GM23248 (cell line): ENCODE measurements at places on chromosomes 2 and 18. TPM values are rescaled to one million over a fixed set of nuclear protein-coding genes. Genes with fewer than 3 reads are reported as not detected.

ARHGEF33 gene
- 0.52 and 0.75 TPM in 2 replicates for polyA plus RNA-seq

NEU2 gene
- polyA plus RNA-seq, result not detected in 2 replicates

KCNJ3 gene
- polyA plus RNA-seq, result not detected in 2 replicates

ANTXR1 gene
- 187 and 191 TPM in 2 replicates for polyA plus RNA-seq

GRCh38 chr2:42653039-42653438, 84.6 kb downstream of the MTA3 start:
- H3K36me3 ChIP-seq, result no peaks in the 10 kb centered on the region
- no peak overlapping the region for H3K27ac ChIP-seq
- H3K4me1 ChIP-seq, result no peaks in the 10 kb centered on the region

GRCh38 chr2:208195531-208195930, 5.7 kb upstream of the C2orf80 start:
- H3K36me3 ChIP-seq, result no peaks in the 10 kb centered on the region
- no peaks in the 10 kb centered on the region for H3K4me1 ChIP-seq
- H3K4me3 ChIP-seq, result no peak overlapping the region
- DNase-seq, result peak; percentile 35
- no peaks in the 10 kb centered on the region for H3K27me3 ChIP-seq

DNA sequence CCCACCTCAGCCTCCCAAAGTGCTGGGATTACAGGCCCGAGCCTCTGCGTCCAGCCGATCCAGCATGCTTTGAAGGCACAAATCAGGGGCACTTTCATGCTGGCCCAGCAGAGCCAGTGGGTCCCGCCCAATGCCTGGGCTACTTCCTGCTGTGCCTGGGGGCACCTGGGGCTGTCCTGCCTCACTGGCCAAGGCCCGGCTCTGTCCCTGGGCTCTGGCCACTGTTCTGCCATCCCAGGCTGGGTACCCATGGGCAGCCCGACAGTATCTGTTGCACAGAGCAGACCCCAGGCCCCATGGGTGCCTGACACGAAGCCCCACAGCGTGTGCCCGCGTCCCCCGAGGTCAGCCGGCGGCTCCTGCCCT, 6.8 kb upstream of the GAL3ST2 start:
- DNase-seq, result no peak
- no peak overlapping the region for H3K4me3 ChIP-seq
- no peaks in the 10 kb centered on the region for H3K27me3 ChIP-seq
- no peaks in the 10 kb centered on the region for H3K36me3 ChIP-seq

- H3K36me3 ChIP-seq, result no peaks in the 10 kb centered on the region
- H3K4me3 ChIP-seq, result no peak overlapping the region
- H3K27me3 ChIP-seq, result no peaks in the 10 kb centered on the region
- H3K4me1 ChIP-seq, result 0 out of 2 replicates have a peak, but pooled peaks cover 12% of the 10 kb centered on the region
- no peak overlapping the region for H3K27ac ChIP-seq
These were observed 56.9 kb downstream of the SMAD7 start for GRCh38 chr18:48893608-48894600.

DNA sequence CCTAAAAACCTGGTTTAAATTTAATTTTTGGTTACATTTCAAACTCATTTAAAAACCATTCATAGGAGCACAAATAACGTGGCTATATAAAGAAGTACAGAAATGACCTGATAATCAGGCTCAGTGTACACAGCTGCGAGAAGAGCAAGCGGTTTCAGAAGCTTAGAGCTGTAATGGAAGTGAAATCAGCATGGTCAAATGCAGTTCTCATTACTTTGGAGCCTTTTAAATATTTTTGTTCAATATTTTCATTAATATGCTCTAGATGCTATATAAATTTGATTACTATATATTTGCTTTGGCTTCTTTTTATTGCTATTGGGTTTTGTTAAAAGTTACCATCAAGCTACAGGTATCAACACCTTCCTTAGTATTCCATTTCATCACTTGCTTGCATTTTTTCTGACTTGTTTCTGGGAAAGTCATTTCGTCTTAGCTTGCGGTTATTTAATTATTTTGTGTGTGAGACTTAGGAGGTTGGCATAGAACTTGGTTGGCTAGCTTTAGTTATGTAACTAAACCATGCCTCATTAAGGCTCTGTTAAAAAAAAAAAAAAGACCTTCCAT, 58.7 kb downstream of the AFTPH start:
- H3K27ac ChIP-seq, result no peak overlapping the region
- no peaks in the 10 kb centered on the region for H3K27me3 ChIP-seq
- H3K36me3 ChIP-seq, result peaks cover 9% of the 10 kb centered on the region
- H3K4me1 ChIP-seq, result peaks cover 7% of the 10 kb centered on the region
- no peak for DNase-seq

DNA sequence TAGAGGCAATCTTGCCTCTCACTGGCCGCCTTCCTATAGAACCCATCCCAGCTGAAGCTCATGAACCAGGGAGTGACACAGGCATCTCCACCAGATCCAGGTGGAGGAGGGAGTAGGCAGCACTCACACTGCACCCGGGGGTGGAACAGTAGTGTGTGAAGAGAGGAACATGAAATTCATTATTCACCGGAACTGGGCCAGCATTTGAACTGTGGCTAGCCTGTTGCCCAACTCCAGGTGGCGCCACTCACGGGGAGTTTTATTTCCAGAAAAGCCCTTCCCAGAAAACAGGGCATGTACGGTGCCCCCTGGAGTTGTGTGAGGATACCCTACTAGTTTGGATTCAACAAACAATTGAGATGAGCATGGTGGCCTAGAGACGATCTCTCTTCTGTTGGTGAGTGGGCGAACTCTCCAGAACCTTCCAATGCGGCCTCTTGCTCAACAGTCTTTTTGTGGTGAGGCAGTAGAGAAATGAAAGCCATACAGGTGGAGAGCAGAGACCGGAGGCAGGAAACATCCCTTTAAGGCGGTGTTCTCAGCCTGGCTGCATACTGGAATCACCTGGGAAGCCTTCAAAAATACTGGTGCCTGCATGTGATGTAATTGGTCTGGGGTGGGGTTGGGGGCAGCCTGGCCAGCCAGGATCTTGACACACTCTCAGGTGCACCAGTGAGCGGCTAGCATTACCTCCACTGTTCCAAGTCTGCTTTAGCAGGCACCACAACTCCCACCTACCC, 73.5 kb upstream of the NEDD4L start:
- H3K36me3 ChIP-seq, result no peaks in the 10 kb centered on the region
- peak; percentile 12 for DNase-seq
- no peaks in the 10 kb centered on the region for H3K4me1 ChIP-seq
- peaks cover 15% of the 10 kb centered on the region for H3K27me3 ChIP-seq
- no peak overlapping the region for H3K4me3 ChIP-seq

DNA sequence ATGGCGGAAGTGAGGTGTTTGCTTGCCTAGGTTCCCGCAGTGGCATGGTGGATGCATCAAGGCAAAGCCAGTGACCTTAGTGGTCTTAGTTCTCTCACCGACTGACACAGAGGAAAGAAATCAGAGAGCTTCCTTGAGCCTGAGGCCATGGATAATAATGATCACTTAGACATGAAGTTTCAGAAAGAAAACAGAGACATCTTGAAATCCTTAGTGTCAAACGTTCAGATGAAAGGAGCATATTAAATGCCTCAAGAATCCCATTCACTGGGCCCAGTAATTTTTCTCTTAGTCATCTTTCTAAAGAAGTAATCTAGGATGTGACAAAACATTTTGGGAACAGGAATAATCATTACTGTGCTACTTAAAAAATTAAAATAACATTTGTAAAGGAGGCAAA, 35.2 kb downstream of the COPS8 start:
- no peaks in the 10 kb centered on the region for H3K27me3 ChIP-seq
- H3K4me3 ChIP-seq, result no peak overlapping the region
- peak; percentile 40 for DNase-seq
- H3K27ac ChIP-seq, result peak overlapping the region; percentile 27
- peaks cover 23% of the 10 kb centered on the region for H3K4me1 ChIP-seq

DNA sequence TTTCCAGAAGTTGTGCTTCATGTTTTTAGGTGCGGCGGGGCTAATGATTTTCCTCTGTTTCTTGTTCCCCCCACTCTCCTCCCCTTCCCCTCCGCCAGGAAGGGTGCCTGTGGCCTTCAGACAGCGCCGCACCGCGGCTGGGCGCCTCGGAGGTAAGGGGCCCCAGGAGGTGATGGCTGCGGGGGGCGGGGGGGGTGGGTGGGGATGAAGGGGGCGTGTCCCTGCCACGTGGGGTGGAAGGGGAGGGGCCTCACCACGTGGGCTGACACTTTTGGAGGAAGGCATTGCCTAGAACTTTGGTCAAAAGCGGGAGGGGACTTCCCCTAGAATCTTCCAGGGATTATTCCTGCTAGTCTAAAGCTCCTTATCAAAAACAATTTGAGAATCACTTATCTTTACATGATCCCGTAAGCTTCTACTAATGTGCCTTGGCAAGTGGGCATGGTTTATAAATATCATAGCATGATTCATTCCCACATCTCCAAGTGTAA, 83.1 kb downstream of the FAM210A start:
- no peaks in the 10 kb centered on the region for H3K27me3 ChIP-seq
- no peaks in the 10 kb centered on the region for H3K36me3 ChIP-seq
- H3K4me1 ChIP-seq, result no peaks in the 10 kb centered on the region
- H3K27ac ChIP-seq, result no peak overlapping the region
- DNase-seq, result no peak
- H3K4me3 ChIP-seq, result no peak overlapping the region

- H3K36me3 ChIP-seq, result no peaks in the 10 kb centered on the region
- DNase-seq, result no peak
- H3K4me1 ChIP-seq, result no peaks in the 10 kb centered on the region
- no peak overlapping the region for H3K4me3 ChIP-seq
- no peaks in the 10 kb centered on the region for H3K27me3 ChIP-seq
These were observed 72.4 kb downstream of the MYCN start for GRCh38 chr2:16012626-16013358.

DNA sequence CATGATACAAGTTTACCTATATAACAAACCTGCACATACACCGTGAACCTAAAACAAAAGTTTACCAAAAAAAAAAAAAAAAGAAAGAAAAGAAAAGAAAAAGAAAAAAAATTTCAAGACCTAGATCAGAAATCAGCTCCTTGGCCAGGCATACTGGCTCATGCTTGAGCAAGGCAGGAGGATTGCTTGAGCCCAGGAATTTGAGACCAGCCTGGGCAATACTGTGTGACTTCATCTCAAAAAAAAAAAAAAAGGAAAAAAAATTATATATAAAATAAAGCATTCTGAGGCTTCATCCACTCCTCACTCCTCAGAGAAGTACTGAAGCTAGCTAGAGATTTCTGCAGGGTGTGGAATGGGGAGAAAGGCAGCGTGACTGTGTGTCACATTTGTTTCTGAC, 11.8 kb upstream of the PROC start:
- DNase-seq, result peak; percentile 75
- peak overlapping the region; percentile 54 for H3K27ac ChIP-seq
- peaks cover 43% of the 10 kb centered on the region for H3K4me1 ChIP-seq
- H3K36me3 ChIP-seq, result no peaks in the 10 kb centered on the region
- H3K4me3 ChIP-seq, result no peak overlapping the region

DNA sequence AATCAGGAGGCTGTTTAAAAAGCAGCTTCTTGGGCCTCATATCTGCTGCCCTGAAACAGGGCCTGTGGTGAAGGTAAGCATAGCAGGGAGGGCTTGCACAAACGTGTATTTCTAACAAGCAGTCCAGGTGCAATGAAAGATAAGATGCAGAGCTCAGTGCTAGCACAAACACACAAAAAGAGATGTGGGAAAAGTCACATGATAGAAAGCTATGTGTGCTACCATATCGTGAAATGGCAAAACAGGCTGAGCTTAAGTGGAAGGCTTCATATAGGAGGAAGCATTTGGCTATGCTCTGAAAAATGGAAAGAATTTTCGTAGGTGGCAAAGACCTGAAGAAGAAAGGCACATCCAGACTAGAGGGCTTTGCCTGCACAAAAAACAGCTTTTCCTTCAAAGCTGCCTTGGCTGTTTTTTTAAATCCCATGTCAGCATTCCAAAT, 10.2 kb downstream of the RSAD2 start:
- no peak overlapping the region for H3K4me3 ChIP-seq
- DNase-seq, result no peak
- H3K4me1 ChIP-seq, result no peaks in the 10 kb centered on the region
- no peaks in the 10 kb centered on the region for H3K36me3 ChIP-seq
- H3K27me3 ChIP-seq, result 0 out of 2 replicates have a peak, but pooled peaks cover 12% of the 10 kb centered on the region
- H3K27ac ChIP-seq, result no peak overlapping the region

GRCh38 chr2:34578641-34579040, 979.5 kb upstream of the FAM98A start:
- no peak for DNase-seq
- H3K27me3 ChIP-seq, result no peaks in the 10 kb centered on the region
- no peak overlapping the region for H3K4me3 ChIP-seq
- no peak overlapping the region for H3K27ac ChIP-seq

- DNase-seq, result no peak
- H3K27me3 ChIP-seq, result no peaks in the 10 kb centered on the region
- H3K4me1 ChIP-seq, result peaks cover 25% of the 10 kb centered on the region
- H3K36me3 ChIP-seq, result no peaks in the 10 kb centered on the region
- H3K27ac ChIP-seq, result no peak overlapping the region
These were observed 41.3 kb downstream of the PTPN2 start for GRCh38 chr18:12842459-12843380.

GRCh38 chr2:236317938-236318396, 53.8 kb upstream of the ASB18 start:
- no peaks in the 10 kb centered on the region for H3K36me3 ChIP-seq
- no peaks in the 10 kb centered on the region; the same call in 1 of the 2 replicates for H3K27me3 ChIP-seq
- no peak overlapping the region for H3K4me3 ChIP-seq
- DNase-seq, result no peak

DNA sequence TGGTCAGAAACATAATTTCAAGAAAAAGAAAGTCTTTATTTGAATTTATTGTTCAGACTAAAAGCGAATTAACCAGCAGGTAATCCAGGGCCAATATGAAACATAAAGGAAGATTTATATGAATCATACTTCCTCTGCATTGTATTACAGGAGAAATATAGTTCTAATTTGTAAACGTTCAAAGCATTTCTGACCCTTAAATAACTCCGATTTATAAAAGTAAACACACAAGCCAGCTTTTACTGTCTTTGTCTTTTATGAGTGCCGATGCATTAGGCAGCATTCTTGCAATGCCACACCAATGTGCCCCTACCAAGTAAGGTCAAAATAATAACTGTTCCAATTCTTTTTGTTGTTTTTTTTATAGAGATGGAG, 118.8 kb upstream of the RBBP8 start:
- no peaks in the 10 kb centered on the region for H3K4me1 ChIP-seq
- DNase-seq, result no peak

- H3K36me3 ChIP-seq, result no peaks in the 10 kb centered on the region
- no peak overlapping the region for H3K27ac ChIP-seq
- no peaks in the 10 kb centered on the region for H3K4me1 ChIP-seq
- H3K27me3 ChIP-seq, result no peaks in the 10 kb centered on the region
- no peak overlapping the region for H3K4me3 ChIP-seq
These were observed 314.8 kb upstream of the SALL3 start for GRCh38 chr18:78664848-78665247.

DNA sequence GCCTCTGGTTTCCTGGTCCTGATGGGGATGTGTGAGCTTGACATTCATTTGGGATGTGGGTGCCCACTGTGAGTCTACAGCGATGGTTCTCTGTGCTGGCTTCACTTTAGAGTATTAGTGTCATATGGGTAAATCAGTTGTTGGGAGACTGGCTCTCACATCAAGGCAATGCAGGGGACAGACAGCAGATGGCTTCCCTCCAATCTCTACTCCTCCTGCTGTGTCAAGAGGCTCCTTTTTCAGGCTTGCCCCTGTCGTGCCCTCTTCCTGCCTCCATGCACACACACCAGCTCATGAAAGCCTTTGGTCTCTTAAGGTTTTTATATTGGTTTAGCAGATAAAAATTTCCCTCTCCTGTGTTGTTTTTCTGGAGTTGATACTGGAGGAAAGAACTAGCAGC, 315.6 kb downstream of the RDH14 start:
- no peaks in the 10 kb centered on the region for H3K36me3 ChIP-seq
- no peaks in the 10 kb centered on the region for H3K27me3 ChIP-seq
- DNase-seq, result no peak
- no peak overlapping the region for H3K4me3 ChIP-seq
